Activated CD8-positive, alpha-beta memory T cell treated with anti-CD3 and anti-CD28 coated beads, Interleukin-2, amount 10 ng/mL, durations not matched to agents 7 days and 5 days (primary cell): ENCODE measurements at places on chromosomes 7 and 10. TPM values are rescaled to one million over a fixed set of nuclear protein-coding genes. Genes with fewer than 3 reads are reported as not detected.

DNA sequence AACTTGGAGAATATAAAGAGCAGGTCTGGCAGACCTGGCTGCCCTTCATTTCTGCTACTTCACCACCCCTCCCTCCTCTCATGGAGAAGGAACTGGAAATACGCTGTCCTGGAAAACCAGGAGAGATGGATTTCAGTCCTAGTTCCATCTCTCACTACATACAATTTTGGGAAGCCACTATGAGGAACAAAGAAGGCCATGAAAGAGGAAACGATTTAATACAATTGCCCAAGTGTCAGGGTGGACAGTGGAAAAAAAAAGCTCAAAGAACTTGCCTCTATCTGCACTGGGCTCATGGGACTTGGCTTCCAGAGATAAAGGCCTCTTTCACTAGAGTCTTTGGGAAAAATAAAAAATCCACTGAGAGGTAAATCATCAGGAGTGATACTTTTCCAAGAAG, 561.7 kb downstream of the KCNMA1 start:
- DNase-seq = no peak

GRCh38 chr10:27618906-27619305, 114.8 kb downstream of the RAB18 start:
- DNase-seq = no peak

- no peak for DNase-seq
These were observed 304.1 kb upstream of the ZNF32 start for GRCh38 chr10:43952760-43953159.

DNA sequence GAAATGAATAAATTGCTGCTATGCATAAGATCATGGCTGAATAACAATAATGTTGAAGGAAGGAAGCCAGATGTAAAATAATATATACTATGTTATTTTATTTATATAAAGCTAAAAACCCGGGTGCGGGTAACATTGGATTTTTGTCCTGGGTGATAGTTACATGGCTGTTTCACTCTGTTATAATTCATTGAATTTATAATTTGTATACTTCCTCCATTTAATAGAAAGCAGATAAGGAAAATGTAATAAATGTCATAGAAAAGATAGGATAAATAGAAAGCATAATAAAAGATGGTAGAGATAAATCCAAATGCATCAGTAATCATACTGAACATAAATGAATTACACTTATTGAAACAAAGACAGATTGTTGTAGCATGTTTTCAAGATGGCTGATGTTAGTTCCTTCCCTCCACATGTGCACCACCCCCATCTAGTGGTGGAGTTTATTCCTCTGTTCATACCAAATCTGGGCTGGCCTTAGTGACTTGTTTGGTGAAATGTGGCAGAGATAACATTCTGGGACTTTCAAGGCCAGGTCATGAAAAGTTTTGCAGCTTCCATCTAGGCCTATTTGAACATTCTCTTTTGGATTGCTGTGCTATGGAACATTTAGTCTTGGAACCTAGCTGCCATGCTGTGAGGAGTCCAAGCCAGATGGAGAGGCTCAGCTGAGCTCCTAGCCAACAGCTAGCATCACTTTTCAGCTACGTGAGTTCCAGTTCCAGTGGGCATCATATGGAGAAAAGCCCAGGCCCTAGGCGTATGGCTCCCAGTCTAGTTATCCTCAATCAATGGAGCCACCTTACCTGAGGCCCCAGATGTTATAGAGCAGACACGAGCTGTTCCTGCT, 46.9 kb downstream of the AHCYL2 start:
- peak; percentile 78 for DNase-seq

DNA sequence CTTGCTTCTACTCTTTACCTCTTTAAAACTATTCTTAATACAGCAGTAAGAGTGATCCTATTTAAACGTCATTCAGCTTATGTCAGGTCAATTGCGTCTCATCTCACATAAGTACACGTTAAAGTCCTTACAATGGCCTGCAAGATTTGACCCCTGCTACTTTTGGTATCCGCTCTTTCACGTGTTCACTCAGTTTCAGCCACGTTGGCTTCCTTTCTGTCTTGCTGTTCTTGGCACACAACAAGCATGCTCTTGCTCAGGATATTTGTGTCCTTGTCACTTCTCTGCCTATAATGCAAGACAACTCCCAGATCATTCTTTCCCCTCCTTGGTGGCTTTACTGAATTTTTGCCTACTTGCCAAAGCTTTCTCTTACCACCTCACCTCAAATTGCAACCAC, 296.8 kb downstream of the PCLO start:
- no peak for DNase-seq

The CRYGN gene
- not detected for total RNA-seq

The MCM10 gene
- 78.2 TPM for total RNA-seq

GRCh38 chr10:48282829-48283228, 8.3 kb upstream of the FRMPD2 start:
- DNase-seq = no peak

DNA sequence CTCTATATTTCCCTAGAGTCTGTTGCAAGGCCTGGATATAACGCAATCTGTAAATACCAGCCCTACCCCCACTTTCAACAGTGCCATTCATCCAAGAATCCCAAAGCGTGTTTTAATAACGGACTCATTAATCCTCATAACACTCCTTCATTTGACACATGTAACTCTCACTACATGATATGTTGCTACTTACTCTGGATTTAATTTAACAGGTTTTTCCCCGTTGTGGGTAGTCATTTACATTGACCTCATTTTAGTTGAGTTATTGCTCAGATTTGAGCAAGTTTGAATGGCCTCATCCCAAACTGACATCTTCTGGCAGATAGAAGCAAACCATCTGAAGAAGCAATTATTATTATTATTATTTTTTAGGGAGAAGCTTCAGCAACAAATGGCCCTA, 125.4 kb upstream of the NPVF start:
- no peak for DNase-seq

DNA sequence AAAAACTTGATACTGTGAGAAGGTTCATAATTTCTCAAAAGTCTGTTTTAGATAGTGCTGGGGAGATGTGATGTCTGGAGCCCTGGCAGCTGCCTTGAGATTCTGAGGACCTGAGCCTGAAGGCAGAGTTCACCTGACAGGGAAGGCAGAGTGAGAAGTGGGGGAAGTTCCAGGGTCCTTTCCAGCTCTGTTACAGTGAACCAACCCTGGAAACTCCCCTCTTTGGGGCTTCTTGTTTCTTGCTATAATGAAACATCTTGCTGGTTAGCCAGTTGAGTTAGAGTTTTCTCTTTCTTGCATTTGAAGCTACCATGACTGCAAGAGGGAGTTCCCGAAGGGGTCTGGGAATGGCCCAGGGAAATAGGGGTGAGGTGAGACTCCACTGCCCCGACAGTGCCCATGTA, 158.9 kb upstream of the TNRC18 start:
- DNase-seq = no peak

The MSANTD7 gene
- 21.0 TPM for total RNA-seq

DNA sequence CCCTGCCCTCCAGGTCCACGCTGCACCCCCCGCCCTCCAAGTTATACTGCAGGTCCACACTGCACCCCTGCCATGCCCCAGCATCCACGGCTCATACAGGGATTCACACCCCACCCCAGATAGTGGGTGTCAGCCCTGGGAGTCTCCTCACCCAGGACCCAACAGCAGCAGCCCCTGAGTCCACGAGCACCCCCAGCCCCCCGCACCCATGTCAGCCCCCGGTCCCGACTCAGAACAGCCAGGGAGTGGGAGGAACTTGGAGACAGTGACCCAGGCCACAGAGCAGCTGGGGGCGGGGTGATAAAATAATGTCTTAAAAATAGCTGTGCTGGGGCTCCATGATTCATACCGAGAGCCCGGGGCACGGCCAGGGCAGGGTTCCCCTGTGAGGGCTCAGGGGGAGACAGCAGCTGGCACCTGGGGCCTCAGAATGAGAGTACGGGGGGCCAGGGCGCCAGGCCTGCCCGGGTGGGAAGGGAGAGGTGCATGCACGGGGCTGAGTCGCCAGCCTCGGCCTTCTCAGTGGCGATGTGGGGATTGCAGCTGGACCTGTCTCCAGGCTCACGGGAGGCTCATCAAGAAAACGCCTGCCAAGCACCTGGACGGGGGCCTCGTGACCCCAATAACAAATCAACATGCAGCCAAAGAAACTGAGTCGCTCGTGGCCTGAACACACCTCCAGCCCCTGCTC, 29.8 kb downstream of the ADAP1 start:
- peak; percentile 85 for DNase-seq

DNA sequence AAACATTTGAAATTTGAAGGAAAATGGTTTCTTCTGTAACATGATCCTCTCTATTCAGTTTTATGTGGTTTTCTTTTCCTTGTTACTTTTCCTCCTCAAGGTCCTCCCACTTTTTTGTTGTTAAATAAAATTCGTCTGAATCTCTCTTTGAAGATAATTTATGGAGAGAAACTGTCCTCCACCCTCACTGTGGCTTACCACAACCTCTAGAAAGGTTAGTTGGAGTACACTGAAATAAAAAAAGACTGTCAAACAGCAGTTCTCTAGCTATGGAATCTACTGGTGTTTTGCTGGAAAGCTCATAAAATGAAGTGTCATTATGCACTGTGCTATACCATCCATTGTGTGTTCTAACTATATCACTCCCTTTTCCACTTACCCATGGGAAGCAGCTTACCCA, 189.4 kb downstream of the HDAC9 start:
- DNase-seq = no peak
